ENCODE measurements at places on chromosomes 3 and 15. TPM values are rescaled to one million over a fixed set of nuclear protein-coding genes. Genes with fewer than 3 reads are reported as not detected.

GPR27 gene
- 2.1 TPM for total RNA-seq

SIDT1 gene
- 0.15 TPM for total RNA-seq

GHSR gene
- total RNA-seq = not detected

SOX14 gene
- not detected for total RNA-seq

CYP1A2 gene
- not detected for total RNA-seq

TMEM40 gene
- total RNA-seq = not detected

ATP13A4 gene
- total RNA-seq = 0.16 TPM

NMNAT3 gene
- total RNA-seq = 12.9 TPM
